Epithelial cell of alveolus of lung (primary cell): ENCODE measurements at places on chromosomes 5 and 9. TPM values are rescaled to one million over a fixed set of nuclear protein-coding genes. Genes with fewer than 3 reads are reported as not detected.

The JAKMIP2 gene
- 3.0 and 7.1 TPM in 2 replicates for total RNA-seq

The RAB3C gene
- not detected in 2 replicates for total RNA-seq

The NIPAL4 gene
- 0.13 TPM in 1 of 2 replicates, not detected in the other for total RNA-seq

The SOHLH1 gene
- not detected in 2 replicates for total RNA-seq

The DBH gene
- not detected in 2 replicates for total RNA-seq

The IL9 gene
- not detected in 2 replicates for total RNA-seq

The ANKRD18B gene
- total RNA-seq: under 0.01 and 0.13 TPM in 2 replicates

The NPR3 gene
- 2.7 and 26.7 TPM in 2 replicates for total RNA-seq
